Airway epithelial cell (primary cell): ENCODE measurements at places on chromosomes 11 and 22. TPM values are rescaled to one million over a fixed set of nuclear protein-coding genes. Genes with fewer than 3 reads are reported as not detected.

The CHRM1 gene
- total RNA-seq = not detected in 2 replicates

The GTSE1 gene
- total RNA-seq = 4.6 and 9.2 TPM in 2 replicates

The MUC5B gene
- total RNA-seq = not detected in 2 replicates

The CAVIN3 gene
- 187 and 202 TPM in 2 replicates for total RNA-seq

The BTBD18 gene
- total RNA-seq = not detected in 2 replicates

The APOBEC3H gene
- total RNA-seq = 0.28 TPM in 1 of 2 replicates, not detected in the other

The FOLR2 gene
- not detected in 2 replicates for total RNA-seq

The ZBTB16 gene
- total RNA-seq = 3.6 and 5.1 TPM in 2 replicates

The SMTNL1 gene
- total RNA-seq = not detected in 2 replicates

The RFPL2 gene
- not detected in 2 replicates for total RNA-seq

The APOA4 gene
- not detected in 2 replicates for total RNA-seq

The KCNJ5 gene
- 0.85 and 1.3 TPM in 2 replicates for total RNA-seq

The JRKL gene
- total RNA-seq = 4.6 and 6.3 TPM in 2 replicates

The PUS3 gene
- 10.4 and 11.8 TPM in 2 replicates for total RNA-seq

The SMDT1 gene
- total RNA-seq = 1.9 and 4.7 TPM in 2 replicates
